ENCODE measurements at places on chromosomes 16 and 17.

DNA sequence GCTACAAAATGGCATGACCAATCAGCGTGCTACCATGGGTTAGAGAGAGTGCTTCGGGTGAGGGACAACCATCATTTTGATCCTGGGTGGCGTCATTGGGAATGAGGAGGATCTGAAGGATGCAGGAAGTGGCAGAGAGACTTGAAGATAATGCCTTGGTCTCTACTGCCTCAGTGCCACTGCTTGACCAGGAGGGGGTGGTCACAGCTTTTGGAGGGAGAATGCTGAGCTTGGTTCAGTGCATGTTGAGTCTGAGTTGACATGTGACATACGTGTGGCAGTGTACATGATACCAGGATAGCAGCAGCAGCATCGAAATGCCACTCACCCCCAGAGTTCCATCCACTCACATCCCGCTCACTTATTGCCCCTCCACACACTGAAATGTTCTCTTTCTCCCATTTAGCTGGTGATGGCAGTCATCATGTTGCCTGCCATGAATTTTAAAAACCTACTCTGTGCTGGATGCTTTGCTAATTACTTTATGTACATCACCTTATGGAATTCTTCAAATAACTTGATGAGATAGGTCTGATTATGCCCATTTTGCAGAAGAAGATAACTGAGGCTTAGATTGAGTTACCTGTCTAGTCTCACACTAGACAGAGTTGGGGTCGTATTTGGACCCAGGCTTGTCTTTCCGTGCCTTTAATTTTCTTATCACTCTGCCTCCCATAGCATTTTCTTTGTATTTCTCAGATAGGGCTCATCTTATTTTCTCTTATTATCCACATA, 36.7 kb downstream of the ARSG start:
- DNase-seq, result no peak

DNA sequence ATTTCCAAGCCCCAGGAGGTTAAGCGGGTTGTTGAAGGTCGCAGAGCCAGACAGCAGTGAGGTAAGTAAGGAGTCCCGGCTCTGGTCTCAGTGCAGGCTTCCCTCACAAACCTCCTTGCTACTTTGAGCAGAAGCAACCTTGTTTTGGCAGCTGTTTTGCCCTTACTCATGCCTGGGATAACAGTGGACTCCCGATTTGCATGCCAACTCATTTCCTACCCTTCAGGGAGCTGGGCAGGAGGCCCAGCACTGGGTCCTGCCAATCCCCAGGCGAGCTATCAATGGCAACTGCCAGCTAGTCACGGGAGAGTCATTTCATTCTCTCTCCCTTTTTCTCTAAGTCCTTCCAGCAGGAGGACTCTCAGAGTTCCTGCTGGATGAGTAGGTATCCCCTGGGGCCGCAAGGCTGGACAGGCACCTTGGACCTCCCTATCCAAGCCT, 72.0 kb upstream of the KSR1 start:
- peak; percentile 85 for DNase-seq

GRCh38 chr17:2815781-2816185, 19.5 kb downstream of the RAP1GAP2 start:
- no peak for DNase-seq

DNA sequence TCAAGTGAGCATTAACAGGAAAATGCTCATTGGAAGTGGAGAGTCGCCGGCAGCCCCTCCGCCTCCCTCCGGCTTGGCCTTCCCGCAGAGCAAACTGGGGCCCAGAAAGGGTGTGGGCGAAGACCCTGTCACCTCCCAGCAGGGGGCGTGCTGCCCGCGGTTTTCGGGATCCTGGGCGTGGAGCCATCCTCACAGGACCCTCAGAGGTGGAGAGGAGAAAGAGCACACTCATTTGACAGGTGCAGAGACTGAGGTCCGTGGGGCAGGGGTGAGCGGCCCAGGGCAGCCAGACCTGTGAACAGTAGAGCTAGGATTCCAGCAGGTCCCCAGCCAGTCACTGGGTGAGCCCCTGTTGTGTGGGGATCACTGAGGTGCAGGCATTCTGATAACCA, 1002.9 kb downstream of the KCNJ18 start:
- no peak for DNase-seq
